ENCODE measurements at places on chromosomes 6 and 20.
A peak's percentile ranks its signal among the peaks of the same experiment; 100 is the strongest.

DNA sequence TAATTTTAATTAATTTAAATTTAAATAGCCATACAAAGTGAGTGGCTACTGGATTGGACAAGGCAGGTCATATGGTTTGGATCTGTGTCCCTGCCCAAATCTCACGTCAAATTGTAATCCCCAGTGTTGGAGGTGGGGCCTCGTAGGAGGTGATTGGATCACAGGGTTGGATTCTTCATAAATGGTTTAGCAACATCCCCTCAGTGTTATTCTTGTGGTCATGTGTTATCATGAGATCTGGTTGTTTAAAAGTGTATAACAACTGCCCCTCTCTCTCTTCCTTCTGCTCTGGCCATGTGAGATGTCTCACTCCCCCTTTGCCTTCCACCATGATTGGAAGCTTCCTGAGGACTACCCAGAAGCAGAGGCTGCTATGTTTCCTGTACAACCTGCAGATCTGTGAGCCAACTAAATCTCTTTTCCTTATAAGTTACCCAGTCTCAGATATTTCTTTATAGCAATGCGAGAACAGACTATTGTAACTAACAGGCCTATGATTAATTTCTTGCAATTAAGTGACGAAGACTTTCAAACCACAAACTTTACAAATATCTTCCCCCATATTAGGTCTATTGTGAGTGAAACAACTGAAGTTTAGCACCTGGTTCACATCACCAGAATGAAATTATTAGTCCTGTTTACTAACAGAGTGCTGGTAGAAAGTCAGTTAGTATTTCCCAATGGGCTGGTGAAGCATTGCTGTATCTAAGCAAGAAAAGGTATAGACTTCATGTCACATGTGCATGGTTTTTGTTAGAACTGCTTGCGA, 60.0 kb upstream of the TNFAIP3 start:
- DNase-seq: peak; percentile 42

DNA sequence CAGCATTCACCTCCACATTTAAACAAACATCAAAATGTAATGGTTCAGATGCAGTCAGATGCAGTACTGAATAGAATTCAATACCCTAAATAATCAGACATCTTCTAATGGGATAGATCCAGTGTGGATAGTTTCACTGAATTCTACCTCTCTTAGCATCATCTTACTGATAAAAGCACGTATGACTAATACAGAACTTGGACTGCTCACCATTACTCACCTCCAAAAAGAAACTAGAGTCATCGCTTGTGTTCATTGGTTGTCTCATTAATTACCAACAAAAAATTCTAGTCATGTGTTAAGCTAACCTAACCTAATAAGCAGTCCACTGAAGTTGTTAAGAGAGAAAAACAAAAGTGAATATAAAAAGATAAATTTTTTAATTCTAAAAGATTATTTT, 165.9 kb upstream of the IRAK1BP1 start:
- DNase-seq: no peak

GRCh38 chr20:40009542-40009941, 679.5 kb downstream of the MAFB start:
- DNase-seq: no peak

- no peak for DNase-seq
These were observed 27.0 kb downstream of the RNF144B start for GRCh38 chr6:18414116-18414515.

DNA sequence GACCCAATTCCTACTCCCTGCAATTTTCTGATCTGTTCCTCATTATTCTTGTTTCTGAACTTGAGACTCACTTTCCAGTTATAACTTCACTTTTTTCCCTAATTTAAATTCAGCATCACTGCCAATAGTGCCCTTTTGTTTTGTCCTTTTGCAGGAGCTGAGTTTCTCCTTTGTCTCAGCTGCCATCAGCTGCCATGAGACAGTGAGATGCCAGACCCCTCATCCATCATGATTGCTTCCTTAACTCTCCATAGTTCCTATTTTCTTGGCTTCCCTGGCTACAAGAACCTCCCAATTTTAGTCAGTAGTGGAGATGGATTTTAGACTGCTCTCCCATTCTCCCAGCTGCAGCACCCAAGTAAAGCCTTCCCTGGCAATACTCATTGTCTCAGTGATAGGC, 518.1 kb downstream of the HDGFL1 start:
- DNase-seq: no peak

DNA sequence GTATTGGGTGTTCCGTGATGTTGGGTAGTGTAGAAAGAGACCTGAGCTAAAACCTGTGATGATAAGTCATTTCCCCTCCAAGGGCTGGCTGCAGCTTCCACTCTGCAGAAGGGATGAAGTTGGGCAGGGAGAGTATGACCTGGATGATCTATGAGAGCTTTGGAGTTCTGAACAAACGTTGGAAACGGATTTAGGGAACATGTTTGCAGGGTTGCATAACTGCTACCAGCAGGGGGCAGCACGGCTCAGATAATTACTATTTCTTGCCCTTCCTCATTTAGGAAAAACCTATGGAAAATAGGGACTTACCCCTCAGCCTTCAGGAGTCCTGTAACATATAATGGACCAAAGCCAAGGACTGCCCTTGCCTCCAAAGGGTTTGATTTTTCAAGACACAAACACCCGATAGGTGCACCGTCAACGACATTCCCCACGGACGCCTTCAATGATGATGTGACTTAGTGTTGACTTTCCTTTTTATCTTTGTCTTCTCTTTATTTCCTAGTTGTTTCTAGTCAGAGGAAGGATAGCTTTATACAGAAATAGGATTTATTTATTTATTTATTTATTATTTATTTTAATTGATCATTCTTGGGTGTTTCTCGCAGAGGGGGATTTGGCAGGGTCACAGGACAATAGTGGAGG, 164.9 kb upstream of the SASH1 start:
- DNase-seq: no peak

DNA sequence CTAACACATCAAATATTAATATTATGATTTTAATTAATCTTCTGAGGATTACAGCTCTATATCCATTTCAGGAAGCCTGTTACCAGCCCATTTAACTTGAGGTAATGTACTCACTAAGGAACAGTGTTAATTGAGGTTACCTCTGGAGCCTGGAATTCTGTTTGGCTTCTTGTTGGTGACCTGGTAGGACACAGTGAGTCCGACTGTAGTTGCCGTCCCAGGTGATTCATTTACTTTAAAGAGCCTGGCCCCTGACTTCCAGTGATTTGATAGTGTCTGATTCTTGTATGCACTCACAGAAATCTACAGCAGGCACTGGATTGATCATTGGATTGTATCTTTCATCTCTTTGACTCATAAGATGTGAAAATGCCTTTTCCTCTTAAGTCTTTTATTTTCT, 34.0 kb downstream of the IGF2R start:
- DNase-seq: no peak

GRCh38 chr6:88141561-88142296, 24.4 kb downstream of the CNR1 start:
- DNase-seq: no peak

DNA sequence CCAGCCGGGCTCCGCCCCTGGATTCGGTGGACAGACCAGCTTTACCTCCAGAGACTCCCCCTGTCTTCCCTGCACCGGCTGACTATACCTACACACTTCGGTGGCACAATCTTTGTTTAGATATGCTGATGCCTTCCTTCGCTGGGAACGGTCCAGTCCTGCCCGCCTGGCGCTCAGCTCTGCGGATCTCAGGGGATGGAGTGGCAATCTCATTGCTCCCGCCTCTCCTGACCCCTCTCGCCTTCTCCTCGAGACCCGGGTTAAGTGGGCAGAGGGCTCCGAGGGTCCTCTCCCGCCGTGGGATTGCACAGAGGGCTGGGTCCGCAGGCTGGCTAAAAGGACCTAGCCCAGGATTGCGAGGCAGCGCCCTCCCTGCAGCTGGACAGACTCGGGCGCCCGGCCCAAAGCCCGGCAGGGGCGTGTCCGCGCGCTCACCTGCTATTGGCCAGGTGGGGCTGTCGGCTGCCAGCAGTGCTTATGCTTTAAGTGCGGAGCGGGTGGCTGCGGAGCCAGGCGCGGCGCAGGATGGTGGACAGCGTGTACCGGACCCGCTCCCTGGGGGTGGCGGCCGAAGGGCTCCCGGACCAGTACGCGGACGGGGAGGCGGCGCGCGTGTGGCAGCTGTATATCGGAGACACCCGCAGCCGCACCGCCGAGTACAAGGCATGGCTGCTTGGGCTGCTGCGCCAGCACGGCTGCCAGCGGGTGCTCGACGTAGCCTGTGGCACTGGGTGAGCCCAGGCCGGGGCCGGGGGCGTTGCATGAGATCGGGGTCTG, at the start of gene GNMT:
Gene GNMT (plus strand): TSS at position 512 of the 777 bp plus-strand sequence. CDS start 14 bp downstream, at position 526.
- DNase-seq: no peak

DNA sequence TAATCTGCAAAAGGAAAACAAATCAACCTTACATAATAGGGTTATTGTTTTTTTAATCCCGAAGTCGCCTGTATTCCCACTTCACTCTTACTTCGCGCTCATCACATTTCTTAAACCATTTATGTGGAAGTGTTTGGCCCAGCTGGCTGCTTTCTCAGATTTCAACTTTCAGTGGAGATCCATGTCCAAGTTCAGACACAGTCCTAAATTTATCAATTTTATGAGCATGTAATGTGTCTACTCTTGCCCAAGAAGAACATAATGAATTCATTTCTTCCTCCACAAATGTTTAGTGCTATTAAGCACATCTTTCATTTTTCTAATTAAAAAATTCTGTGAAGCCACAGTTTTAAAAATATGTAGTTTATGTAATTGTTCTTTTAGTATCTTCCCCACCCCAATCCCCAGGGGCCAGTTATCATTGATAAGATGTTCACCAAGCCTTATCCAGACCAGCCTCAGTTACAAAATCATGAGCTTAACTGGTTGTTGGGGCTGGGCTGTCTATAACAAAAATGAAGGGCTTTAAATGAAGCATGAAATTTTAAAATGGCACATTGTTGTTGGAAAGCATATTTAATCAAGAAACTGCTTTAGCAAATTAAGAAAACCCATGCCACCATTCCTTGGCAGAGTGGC, 151.7 kb downstream of the UST start:
- DNase-seq: no peak

DNA sequence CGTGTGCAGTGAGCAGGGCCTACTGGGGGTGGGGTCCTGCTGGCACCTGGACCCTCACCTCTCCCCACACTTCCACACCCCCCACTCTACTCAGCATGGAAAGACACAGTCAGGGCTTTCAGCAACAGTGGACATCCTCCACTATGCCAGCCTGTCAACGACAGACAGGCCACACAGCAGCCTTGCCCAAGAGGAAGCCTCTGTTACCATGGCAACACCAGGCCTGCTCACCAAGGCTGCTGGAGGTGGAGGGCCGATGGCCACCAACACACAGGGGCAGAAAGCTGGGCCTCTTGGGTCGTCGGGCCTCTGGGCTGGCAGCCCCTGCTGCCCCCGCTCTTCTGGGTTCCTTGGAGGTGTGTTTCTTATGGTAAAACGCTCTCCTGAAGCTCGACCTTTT, 13.6 kb downstream of the BNIP5 start:
- DNase-seq: no peak

- no peak for DNase-seq
These were observed 2.9 kb downstream of the TREM1 start for GRCh38 chr6:41283600-41283999.

DNA sequence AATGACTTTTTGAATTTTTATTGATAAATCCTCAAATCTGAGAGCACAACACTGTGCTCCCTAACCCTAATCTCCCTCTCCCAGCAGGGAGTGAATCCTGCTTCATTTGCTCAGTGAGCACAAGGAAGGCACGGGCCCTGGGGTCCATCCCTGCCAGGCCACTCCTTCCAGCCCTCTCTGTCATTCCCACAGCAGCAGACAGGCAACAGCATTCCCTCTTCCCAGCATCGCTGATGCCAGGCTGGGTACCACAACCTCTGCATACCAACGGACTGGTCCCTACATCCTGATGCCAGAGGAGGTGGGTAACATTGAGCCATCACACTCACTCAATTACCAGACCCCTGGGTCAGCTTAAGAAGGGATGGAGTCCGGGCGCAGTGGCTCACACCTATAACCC, 34.2 kb downstream of the MRPL14 start:
- DNase-seq: no peak

- DNase-seq: no peak
These were observed 33.6 kb upstream of the HSF2 start for GRCh38 chr6:122365775-122366403.

GRCh38 chr6:93417421-93418013, 1.8 kb downstream of the EPHA7 start:
- DNase-seq: no peak
